ENCODE measurements at places on chromosomes 1 and 21. TPM values are rescaled to one million over a fixed set of nuclear protein-coding genes. Genes with fewer than 3 reads are reported as not detected.

DNA sequence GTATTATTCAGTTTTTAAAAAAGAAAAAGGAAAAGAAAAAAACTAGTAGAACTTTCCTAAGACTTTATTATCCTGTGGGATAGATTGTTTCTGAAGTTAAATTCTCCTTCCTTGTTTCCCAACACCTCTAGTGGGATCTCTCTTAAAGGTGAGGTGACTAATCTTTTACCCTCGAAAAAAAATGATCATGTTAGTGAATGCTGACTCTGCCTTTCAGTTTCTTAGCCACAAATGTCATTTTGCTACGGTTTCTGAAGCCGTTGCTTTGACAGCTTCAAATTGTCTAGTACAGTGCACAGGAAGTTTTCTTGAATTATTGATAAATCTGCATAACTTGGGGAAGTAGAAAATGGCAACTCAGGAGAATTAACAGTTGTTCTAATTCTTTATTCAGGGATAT lies 13.0 kb upstream of the NEK7 start:
- no peak for DNase-seq

DNA sequence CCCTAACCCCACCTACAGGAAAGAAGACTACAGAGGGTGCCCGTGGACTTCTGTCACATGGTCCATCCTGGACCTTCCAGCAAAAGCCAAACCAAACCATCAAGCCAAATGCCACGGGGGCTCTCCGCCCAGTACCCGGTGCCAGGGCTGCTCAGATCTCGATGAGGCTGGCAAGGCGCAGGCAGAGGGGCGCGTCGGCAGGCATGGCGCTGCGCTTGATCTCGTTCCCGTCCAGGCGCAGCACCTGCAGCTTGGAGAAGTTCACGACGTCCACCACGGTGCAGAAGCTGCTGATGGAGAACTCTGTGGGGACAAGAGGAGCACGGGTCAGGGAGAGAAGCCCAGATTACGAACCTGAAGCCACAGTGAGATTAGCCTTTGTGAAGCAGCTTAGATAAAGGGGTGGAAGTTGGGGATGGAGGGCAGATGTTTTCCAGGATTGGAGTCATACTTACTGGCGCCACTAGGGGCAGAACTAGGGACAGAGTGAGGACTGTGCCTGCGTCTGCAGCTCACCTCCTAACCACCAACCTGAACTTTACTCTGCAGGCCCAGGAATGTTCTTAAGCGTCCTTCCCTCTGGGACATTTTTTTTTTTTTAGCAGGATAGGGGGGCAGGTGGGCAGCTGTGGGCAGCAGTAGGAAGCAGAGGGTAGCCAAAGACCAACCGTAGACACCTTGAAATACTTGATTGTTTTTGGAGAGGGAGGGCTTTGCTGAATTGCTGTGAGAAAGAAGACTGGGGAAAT lies 8.6 kb downstream of the FMOD start:
- peak; percentile 69 for DNase-seq

PRDM16 gene
- 21.4 TPM for total RNA-seq

DNA sequence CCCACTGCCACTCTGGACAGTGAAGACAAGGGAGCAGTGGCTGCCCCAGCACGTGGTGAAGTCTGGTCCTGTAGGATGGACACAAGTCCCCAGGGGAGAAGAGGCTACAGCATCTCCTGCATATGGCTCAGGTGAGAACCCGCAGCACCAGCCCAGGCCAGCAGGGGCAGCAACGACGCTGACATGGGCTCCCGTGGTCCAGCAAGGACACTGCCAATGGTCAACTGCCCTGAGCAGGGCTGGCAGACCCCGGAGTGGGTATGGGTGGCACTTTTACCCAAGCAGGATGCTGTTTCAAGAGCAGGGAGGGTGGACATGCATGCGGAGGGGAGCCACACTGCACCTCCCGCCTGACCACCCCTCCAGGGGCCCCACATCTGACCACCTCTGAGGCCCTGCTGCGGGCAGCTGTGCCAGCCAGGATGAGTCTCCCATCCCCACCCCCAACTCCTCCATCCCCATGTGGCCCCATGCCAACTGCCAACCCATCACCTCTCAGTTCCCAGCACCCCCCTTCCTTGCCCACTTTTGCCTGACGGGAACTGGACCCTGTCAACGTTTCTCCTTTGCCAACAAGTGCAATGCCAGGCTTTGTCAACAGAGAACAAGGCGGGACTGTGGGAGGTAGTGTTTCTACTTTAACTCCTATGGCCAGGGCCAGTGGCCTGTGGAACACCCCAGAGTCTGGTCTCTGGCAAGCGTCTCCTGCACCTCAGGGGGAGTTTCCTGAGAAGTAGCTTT lies 8.6 kb downstream of the MORN1 start:
- peak; percentile 72 for DNase-seq

COX20 gene
- 9.6 TPM for total RNA-seq

DNA sequence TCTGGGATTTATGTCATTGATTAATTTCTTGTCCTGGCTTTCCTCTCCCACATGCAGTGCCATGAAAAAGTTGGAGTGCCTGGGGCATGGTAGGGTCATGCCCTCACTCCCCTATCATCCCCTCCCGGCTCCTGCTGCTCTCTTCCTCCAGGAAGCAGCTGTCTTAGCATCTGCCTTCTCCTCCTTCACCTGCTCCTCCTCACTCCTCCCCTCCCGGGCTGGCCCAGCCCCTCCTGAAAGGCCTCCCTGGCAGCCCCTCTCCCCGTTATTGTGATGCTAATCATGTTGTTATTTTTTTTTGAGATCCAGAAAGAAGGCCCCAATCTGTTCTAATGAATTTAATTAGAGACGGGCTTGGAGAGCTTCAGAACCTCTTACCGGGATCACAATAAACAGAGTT lies 36.3 kb upstream of the NFASC start:
- no peak for DNase-seq

ESRRG gene
- total RNA-seq: 3.8 TPM

DNA sequence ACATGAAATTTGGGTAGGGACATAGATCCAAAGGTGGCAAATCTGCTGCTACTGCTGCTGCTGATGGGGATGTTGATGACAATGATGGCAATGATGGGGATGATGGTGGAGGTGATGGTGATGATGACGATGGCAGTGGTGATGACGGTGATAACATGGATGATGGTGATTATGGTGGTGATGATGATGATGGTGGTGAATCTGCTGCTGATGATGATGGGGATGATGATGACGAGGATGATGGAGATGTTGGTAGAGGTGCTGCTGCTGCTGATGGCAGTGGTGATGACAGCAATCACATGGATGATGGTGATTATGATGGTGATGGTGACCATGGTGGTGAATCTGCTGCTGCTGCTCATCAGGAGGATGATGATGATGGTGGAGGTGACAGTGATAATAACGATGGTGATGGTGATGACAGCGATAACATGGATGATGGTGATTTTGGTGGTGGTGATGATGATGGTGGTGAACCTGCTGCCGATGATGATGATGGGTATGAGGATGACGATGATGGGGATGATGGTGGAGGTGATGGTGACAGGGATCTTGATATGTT lies 341.0 kb upstream of the VAMP3 start:
- no peak for DNase-seq

DNA sequence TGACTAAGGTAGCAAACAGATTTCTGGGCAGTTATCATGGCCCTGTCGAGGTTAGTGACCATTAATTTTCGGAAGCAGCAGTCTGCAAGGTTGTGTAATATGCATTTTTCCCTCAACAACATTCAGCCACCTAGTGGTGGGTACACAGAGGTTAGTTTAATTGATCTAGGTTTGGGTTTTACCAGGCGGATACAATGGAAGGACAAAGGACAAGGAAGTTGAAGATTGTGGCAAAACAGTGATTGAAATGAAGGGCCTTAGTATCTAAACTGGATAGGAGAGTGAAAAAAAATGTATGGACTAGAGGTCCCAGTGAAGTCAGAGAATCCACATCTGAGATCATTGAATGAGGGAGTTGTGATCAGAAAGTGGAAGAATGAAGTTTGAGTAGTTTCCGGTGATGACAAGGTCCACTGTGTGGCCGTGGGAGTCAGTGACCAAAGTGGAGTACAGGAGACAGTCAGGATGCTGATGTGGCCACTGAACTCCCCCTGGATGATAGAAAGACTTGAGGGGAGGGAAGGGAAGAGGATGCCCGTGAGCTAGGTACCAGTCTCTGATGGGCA lies 2.8 kb downstream of the ARMH1 start:
- DNase-seq: no peak

GRIK3 gene
- 0.05 TPM for total RNA-seq

DNA sequence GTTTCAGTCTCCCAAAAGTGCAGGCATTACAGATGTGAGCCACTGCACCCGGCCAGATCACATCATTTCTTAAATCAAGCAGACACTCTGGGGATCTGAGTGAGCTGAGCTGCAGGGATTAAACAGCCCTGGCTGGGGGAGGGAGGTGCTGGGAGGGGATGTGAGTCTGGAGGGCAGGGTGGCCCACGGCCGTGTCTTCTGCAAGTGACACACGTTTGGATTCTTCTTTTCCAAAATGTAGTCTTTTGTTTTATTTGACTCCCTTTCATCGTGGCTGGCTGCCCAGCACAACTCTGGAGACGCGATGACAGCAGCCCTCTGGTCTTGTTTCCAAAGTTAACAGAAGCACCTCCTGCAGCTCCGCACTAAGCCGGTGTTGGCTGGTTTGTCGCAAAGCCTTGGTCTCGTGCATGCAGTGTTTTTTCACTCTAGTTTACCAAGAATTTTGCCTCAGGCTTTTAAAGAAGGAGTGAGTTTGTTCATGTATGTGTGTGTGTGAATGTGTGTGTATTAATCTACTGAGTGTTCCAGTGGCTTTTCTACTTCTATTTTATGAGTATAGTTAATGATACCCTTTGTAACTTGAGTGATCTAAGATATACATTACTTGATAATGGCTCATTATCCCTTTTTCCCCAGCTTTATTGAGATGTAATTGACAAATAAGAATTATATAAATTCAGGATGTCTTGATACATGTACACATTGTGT lies 2.8 kb upstream of the KRTAP10-5 start:
- no peak for DNase-seq

GRCh38 chr1:229191066-229191674 lies 79.7 kb upstream of the RAB4A start:
- DNase-seq: no peak

DNA sequence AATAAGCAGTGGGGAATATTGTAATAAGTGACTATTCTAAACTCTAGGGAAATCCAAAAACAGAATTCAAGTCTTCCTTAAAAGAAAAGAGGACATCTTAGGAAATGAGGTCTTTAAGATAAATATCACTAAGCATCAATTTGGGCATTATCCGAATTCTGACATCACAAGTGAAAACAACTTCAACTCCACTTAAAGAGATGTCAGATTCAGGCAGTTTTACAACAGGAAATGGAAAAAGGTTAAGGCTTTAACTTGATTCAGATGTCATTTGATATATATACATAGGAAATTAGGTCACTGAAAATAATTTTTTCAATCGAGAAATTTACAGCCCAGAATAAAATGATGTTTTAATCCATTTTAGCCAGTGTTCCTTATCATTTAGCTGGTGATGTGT lies 435.4 kb downstream of the SETD4 start:
- DNase-seq: no peak

DNA sequence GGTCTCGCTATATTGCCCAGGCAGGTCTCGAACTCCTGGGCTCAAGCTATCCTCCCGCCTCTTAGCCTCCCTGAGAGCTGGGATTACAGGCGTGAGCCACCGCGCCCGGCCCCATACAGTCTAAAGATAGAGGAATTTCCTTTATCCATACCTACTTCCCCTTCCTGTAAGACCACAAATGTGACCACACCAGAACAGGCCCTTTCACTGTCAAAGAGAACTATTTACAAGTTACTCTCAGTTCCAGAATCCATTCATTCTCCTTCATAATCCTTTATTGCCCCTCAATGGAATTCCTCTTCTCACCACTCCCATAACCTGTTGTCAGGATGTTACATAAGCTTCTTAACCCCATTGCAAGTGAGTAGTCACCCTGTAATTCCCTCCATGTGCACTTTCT lies 26.3 kb upstream of the SLC5A9 start:
- no peak for DNase-seq

- DNase-seq: no peak
These were observed 69.4 kb downstream of the EVA1C start for GRCh38 chr21:32481875-32482408.

GRCh38 chr1:162197615-162198421 lies 128.3 kb downstream of the NOS1AP start:
- no peak for DNase-seq

DNA sequence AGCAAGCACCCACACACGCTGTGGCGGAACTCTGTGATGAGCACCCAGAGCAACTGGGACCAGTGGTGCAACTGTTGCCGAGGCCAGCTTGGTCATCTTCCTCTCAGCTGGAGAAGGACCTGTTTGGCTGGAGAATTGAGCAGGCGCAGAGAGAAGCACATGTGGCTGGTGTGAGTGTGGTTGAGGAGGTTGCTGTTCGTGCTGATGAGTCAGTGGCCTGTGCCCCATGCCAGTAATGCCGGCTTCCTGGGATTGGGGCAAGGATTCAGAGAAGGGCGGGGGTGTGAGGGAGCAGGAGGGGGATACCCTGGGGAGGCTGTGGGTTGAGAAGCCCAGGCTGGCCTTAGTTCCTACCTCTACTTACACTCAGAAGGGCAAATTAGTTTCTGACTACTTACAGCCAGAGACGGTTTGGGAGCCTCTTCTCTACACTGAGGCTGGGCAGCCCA lies 57.5 kb upstream of the EPS8L3 start:
- no peak for DNase-seq

GRCh38 chr1:201850053-201850397 lies 21.1 kb downstream of the IPO9 start:
- DNase-seq: no peak

ANGPTL3 gene
- total RNA-seq: not detected

TEX38 gene
- not detected for total RNA-seq

DNA sequence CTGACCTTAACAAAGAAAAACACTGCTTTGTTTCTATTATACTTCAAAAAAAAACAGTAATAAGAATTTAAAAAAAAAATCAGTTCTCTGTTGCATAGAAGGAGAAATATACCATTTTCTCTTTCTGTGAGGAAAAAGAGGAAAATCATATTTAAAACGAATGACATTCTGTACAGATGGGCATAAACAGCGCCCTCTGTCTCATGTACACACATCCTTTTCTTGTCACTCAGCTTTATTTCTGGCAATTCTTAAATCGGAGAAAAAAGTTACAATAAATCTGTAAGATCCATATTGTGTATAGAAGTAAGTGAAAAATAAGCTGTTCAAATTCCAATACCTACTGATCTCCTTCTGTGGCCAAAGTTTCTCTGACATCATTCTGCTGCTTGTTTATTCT lies 245.4 kb downstream of the SMYD3 start:
- no peak for DNase-seq

DNA sequence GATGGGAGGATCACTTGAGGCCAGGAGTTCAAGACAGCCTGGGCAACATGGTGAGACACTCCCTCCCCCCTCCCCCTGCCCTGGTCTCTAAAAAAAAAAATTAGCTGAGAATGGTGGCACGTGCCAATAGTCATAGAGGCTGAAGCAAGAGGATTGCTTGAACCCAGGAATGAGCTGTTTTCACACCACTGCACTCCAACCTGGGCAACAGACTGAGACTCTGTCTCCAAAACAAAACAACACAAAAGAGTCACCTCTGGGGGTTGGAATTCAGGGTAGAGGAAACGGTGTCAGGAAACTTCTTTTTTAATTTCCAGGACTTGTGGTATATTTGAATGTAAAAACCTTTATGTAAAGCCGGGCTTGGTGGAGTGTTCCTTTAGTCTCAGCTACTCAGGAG lies 43.2 kb downstream of the RHOU start:
- no peak for DNase-seq

KRTCAP2 gene
- total RNA-seq: 173 TPM

UBE2Q1 gene
- total RNA-seq: 73.9 TPM

Data from endothelial cell (in vitro differentiated cells).